ENCODE measurements at places on chromosomes 13 and 19.

DNA sequence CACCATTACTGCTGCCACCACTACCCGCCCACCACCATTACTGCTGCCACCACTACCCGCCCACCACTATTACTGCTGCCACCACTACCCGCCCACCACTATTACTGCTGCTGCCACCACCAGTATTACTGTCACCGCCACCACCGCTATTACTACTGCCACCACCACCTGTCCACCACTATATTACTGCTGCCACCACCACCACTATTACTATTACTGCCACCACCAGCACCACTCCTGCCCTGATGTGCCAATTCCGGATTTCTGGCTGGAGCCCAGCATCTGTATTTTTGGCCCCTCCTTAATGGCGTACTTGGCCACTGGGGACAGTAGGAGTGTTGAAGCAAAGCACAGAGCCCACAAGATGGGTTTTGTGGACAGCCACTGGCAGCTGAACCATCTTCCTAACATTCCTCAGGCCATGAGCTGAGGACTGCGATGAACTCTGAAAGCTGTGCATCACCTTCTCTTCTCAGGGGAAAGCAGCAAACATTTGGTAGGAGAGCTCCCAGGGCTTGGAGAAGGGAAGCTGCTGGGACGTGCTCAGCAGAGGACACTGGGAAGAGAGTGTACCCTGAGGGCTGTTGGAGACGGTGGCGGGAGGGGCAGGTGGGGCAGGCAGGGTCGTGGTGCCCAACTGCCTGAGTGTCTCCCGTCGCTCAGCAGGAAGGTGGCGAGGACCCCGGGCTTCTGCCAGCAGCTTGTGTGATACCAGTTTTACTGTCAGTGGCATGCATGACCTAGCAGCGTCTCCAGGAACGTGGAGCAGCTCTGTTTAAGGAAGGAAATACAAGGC lies 23.0 kb downstream of the CUL4A start:
- DNase-seq, result no peak
- H3K4me3 ChIP-seq, result no peak overlapping the region
- H3K4me1 ChIP-seq, result no peaks in the 10 kb centered on the region
- no peak overlapping the region for H3K27ac ChIP-seq
- peaks cover 95% of the 10 kb centered on the region for H3K36me3 ChIP-seq

DNA sequence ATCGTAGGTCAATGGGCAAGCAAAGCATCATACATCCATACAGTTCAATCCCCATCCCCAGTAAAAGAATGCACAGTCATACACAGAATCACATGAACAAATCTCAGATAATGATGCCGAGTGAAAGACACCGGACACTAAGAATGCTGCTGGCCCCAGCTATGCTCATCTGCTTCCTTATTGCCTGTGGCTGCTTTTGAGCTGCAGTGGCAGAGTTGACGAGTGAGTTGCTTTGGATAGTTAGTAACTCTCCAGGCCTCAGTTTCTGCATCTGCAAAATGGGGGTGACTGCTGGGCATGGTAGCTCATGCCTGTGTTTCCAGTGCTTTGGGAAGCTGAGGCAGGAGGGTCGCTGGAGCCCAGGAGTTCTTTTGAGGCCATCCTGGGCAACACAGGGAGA lies 12.9 kb upstream of the NFIC start:
- H3K4me1 ChIP-seq, result peaks cover under 1% of the 10 kb centered on the region
- H3K36me3 ChIP-seq, result no peaks in the 10 kb centered on the region
- H3K27ac ChIP-seq, result no peak overlapping the region

DNA sequence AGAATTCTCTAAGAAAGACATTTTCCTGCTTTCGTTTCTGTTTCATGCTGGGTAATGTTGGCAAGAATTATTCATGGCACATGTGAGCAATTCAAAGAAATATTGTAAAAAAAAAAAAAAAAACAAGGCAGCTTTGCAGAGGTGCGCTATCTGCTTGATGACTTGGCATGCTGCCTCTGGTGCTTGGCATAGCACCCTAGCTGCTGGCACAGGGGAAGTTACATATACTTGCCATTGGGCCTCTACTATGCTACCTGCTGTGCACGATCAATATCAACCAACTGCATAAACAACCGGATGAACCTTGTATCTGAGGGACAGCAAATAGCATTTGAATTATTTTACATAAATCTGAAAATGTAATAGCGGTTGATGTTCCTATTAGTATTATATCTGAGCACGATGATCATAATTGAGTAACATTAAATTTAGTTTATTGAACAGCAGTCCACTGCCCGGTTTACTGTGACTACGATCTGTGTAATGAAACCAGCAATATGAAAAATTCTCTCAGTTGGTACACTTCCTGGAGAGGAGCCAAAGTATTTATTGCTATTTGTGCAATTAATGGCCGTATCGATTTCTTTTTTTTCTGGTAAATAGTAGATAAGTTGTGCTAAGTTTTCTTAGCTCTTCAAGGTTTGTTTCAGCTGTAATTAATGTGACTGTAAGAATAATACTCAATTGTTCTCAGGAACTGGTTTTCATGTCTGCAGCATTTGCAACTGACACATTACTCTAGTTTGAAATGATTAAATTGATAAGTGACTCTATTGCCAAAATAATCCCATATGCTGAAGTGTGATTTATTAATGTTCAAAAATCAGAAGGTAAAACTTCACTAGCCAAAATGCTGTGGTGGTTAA lies 717.3 kb downstream of the DACH1 start:
- H3K27me3 ChIP-seq, result no peaks in the 10 kb centered on the region
- no peaks in the 10 kb centered on the region for H3K4me1 ChIP-seq
- H3K27ac ChIP-seq, result no peak overlapping the region
- no peaks in the 10 kb centered on the region for H3K36me3 ChIP-seq
- DNase-seq, result no peak

DNA sequence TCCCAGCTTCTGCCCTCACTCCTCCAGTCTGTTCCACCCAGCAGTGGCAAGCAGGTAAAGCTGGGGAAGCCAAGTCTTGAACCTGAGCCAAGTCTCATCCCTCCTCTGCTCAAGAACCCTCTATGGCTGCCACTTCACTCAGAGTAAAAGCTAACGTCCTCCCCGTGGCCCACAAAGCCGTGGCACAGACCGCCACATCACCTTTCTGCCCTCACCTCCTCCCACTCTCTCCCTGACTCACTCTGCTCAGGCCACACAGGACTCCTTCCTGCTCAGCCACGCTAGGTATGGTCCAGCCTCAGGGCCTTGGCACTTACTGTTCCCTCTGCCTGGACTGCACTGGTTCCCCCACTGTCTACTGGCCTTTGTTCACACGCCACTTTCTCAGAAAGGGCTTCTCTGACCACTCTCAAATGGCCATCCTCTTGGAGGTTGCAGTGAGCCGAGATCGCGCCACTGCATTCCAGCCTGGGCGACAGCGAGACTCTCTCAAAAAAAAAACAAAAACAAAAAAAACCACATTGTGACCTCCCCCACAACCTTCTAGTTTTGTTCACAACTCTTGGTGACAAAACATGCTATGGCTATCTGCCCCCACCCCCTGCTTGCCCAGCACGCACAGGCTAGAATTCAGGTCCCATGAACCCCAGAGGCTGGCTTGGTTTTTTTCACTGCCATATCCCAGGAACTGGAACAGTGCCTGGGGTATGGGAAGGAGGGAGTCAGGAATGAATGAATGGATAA lies 15.8 kb downstream of the NDUFB7 start:
- no peak overlapping the region for H3K27ac ChIP-seq
- no peaks in the 10 kb centered on the region for H3K4me1 ChIP-seq
- peaks cover 6% of the 10 kb centered on the region for H3K36me3 ChIP-seq
- DNase-seq, result no peak
- H3K27me3 ChIP-seq, result no peaks in the 10 kb centered on the region
- H3K4me3 ChIP-seq, result no peak overlapping the region

DNA sequence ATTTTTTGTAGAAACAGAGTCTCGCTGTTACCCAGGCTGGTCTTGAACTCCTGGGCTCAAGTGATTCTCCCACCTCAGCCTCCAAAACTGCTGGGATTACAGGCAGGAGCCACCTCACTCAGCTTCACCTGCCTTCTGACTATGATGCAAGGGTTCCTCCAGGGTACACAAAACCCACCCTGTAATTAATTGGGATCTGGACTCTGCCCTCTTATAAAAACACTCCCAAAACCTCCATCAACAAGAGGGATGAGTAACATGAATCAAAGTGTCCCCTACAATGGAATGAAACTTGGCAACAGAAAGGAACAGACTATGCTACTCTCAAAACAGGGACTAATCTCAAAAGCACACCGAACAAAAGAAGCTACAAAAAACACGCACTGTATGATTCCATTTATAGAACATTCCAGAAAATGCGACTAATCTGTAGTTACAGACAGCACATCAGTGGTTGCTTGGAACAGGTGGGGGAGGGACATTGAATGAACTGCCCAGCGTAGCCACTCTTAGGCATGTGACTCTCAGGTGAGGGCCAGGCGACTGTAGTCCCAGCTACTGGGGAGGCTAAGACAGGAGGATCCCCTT lies 3.2 kb upstream of the PRR36 start:
- no peak for DNase-seq
- no peak overlapping the region for H3K27ac ChIP-seq

- H3K36me3 ChIP-seq, result no peaks in the 10 kb centered on the region
- peaks cover 6% of the 10 kb centered on the region for H3K4me1 ChIP-seq
- no peak overlapping the region for H3K27ac ChIP-seq
- H3K27me3 ChIP-seq, result no peaks in the 10 kb centered on the region
- H3K4me3 ChIP-seq, result no peak overlapping the region
These were observed 10.0 kb upstream of the OXGR1 start for GRCh38 chr13:97004096-97004876.
